ENCODE measurements at places on chromosomes 5 and 9.

DNA sequence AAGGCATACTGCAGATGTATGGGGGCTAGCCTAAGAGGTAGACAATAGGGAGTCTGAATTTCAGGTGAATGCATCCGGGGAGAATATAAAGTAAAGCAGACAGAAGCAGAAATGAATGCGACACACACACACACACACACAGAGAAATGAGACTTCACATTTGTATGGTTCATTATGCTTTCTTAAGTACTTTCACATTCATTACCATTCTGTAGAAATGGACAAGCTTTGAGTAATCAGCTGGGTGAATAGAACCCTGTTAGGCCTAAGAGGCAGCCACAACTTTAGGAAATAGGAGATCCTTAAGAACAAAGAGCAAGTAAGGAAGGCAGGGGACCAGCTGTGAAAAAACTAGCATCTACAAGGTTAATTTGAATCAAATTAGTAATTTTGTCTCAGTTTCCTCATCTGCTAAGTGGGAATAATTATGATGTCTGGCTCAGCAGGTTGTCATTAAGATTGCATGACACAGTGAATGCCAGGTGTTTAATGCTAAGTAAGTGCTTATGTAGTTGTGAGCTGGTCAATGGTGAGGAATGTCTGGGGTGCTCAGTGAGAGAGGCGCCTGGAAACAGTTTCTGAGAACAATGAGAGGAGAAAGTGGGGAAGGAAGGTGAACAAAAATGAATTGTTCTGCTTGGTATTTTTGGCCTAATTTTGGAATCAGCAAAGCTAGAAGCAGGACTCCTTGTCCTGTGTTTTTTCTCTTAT is 265.8 kb upstream of the CLINT1 start:
- peak; percentile 27 for DNase-seq

DNA sequence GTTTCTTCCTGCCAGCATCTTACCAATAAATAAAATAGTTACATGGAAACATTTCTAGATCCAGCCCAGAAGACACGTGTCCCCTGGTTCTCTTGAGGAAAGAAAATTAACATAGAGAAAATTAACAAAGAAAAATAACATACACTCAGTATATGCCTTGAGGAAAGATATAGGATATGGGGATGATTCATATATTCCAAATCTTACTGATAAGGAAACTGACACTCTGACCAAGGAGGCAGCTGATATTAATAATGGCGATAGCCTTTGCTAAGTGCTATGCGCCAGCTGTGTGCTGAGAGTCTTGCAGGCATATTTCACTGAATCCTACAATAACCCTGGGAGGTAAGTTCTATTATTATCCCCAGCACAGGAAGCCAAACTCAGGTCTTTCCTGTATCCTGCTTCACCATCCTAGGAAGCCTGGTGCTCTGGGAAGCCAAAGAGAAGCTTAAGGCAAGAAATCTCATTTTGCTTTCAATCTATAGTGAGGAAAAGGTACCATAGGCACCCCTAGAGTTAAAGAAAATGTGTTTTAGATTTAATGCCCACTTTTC is 302.7 kb upstream of the NREP start:
- no peak for DNase-seq

DNA sequence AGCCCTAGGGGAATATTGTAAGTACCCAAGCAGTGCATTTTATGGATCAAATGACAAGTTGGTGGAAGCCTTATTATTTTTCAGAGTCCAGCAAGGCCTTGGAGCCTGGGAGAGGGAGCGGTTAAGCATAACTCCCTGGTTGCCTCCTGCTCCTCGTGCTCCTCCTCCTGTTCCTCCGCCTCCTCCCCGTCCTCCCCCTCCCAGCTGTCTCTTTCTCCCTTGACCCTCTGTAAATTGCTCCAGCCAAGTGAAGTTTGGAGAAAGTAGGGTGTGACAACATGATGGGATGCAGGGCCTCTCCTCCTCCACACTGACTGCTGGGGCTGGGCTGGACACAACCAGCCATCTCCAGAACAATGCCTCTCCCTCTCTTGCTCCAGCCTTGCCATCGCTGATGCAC is 586.9 kb downstream of the CCDC171 start:
- no peak for DNase-seq

- no peak for DNase-seq
These were observed 75.0 kb upstream of the FRRS1L start for GRCh38 chr9:109242014-109242413.

GRCh38 chr9:105593145-105593544 is 35.2 kb downstream of the FKTN start:
- DNase-seq = no peak

- peak; percentile 65 for DNase-seq
These were observed 73.6 kb upstream of the RPS23 start for GRCh38 chr5:82351754-82352145.

DNA sequence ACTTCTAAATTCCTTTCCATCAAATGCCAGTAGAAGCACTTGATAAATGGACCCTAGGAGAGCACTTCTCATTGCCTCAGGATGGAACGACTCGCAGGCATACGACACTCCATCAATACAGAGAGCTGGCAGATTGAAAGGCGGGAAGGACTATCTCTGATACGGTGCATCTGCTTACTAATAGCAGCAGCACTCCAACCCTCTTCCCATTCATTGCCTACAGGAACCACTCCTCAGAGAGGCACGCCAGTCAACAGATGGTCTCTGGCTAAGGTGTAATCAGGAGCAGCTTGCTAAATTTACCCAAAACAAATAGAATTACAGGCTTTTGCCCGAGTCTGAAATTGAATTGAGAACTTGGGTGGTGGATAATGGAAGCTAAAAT is 168.1 kb downstream of the EFNA5 start:
- no peak for DNase-seq

GRCh38 chr9:12643686-12644085 is 49.5 kb upstream of the TYRP1 start:
- DNase-seq = no peak

DNA sequence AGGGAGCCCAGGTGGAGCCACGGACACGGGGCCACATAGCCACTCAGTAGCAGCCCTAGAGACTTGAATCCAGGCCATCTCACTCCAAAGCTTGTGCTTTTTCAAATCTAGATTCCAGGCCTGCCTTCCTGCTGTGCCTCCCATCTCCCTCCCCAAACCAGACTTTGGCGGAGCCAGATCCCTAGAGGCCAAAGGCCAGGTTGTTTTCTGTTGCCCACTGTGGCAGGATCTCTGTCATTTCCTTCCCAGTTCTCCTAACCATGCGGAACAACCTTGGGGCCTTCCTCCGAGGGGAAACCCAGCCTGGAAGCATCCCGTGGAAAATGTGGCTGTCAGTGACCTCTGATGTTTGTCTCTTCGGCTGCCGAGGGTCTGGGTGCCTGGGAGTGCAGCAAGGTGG is 16.4 kb upstream of the RPS14 start:
- DNase-seq = no peak

GRCh38 chr5:56264417-56265025 is 31.4 kb upstream of the ANKRD55 start:
- DNase-seq = peak; percentile 77

- no peak for DNase-seq
These were observed 3.5 kb upstream of the PHYHD1 start for GRCh38 chr9:128917151-128917849.
